ENCODE measurements at places on chromosomes 2 and 18. TPM values are rescaled to one million over a fixed set of nuclear protein-coding genes. Genes with fewer than 3 reads are reported as not detected.

Gene ZEB2
- polyA plus RNA-seq, result 133 TPM

- DNase-seq, result no peak
Observed at GRCh38 chr2:60857056-60857455, 24.3 kb upstream of the REL start.

GRCh38 chr18:56269958-56270357 is 368.4 kb downstream of the TXNL1 start:
- no peak for DNase-seq

Gene KDSR
- polyA plus RNA-seq, result 39.3 TPM

DNA sequence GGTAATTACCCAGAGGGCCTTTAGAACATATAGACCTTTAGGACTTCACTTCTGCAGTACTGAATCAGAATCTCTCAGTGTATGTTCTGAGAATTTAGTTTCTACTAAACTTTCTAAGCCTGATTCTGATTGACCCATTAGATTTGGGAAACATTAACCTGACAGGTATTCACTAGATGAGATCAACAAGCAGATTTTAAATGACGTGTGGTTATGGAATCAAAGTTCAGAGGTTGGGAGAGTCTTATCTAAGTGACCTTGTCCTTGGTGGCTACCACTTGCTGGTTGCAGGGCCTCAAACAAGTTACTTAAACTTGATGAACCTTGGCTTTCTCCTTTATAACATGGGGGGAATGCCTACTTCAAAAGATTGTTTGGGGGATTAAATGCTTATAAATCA is 198.7 kb downstream of the PDE11A start:
- no peak for DNase-seq

GRCh38 chr18:26617151-26617554 is 68.8 kb upstream of the KCTD1 start:
- no peak for DNase-seq

Gene PKP4
- 171 TPM for polyA plus RNA-seq

DNA sequence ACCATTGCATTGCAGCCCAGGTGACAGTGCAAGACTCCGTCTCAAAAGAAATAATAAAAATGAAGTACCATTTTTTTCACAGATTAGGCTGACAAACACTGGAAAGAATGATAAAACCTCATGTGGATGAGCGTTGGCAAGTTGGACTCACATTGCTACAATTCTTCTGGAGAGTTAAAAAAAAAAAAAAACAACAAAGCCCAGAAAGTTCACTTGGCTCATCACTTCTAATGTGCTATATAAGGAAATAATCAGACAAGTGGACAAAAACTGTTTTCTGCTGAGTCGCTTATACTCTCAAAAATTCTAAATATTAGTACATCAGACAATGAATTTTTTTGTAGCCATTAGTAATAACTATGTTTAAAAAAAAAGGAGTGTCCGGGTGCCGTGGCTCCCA is 38.4 kb downstream of the PKP4 start:
- DNase-seq, result no peak

Gene CD302
- 13.4 TPM for polyA plus RNA-seq

Gene BAZ2B
- polyA plus RNA-seq, result 90.0 TPM

Gene DCC
- polyA plus RNA-seq, result 7.4 TPM

- no peak for DNase-seq
Observed at GRCh38 chr2:149226790-149227189, 103.6 kb upstream of the LYPD6 start.

DNA sequence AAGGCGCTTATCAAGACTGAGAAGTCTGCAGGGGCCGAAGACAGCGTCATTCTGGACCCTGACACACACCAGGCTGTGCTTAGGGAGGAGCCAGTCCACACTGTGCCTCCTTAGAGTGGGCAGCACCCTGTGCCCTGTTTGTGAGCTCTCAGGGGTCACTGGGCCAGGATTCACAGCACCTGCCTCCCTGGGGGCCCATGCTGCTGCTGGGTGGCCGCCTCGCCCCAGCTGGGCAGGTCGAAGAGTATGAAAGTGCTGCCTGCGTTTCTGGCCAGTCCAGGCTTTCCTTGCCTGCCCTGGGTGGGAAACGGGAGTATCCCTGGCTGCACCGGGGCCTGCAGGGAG is 15.4 kb upstream of the GPR55 start:
- DNase-seq, result no peak

DNA sequence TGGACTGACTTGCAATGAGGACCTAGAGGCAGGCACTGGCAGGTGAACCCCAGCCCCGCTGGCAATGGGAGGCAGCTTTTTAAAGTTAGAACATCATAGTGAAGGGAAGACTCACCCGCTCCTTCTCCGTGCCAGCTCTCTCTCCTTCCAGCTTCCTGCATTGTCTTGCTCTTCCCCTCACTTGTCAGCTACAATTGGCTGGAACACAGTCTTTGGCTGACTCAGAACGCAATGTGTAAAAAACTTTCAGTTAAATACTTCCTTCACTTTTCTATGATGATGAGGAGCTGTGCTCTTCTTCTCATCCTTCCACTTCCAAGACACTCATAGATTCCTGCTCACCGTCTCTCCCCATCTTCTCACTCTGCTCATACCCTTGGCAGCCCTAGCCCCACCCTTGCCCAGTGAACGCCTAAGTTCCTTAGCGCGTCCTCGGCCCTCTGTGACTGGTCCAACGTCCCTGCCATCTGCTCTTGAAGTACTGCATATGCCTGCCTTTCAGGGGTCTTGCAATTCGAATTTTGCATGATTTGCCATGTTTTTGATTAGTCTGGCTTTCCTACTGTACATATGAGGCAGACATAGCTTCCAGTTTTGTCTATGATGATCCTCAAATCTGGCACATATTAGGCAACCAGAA is 118.0 kb upstream of the TMEM200C start:
- no peak for DNase-seq

DNA sequence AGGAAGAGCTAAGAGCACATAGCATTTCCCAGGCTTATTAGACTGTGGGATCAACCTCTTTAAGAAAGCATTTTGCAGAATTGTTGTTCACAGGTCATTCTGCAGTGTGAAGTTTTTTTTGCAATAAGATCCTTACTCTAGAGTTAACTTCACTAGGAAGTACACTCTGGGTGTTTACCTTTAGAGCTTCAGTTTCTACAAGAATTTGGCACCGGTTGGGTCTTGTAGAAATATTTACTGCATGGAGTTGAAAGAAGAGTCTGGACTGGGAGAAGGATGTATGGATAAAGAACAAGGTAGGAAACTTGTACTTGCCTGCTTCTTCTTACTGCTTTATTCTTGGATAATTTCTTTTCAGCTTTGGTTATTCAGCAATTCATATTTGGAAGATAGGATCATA is 944.9 kb upstream of the GYPC start:
- no peak for DNase-seq

GRCh38 chr18:58446391-58447060 is 182.4 kb downstream of the ALPK2 start:
- no peak for DNase-seq

GRCh38 chr2:46798998-46799698 is 116.5 kb downstream of the MCFD2 start:
- no peak for DNase-seq

DNA sequence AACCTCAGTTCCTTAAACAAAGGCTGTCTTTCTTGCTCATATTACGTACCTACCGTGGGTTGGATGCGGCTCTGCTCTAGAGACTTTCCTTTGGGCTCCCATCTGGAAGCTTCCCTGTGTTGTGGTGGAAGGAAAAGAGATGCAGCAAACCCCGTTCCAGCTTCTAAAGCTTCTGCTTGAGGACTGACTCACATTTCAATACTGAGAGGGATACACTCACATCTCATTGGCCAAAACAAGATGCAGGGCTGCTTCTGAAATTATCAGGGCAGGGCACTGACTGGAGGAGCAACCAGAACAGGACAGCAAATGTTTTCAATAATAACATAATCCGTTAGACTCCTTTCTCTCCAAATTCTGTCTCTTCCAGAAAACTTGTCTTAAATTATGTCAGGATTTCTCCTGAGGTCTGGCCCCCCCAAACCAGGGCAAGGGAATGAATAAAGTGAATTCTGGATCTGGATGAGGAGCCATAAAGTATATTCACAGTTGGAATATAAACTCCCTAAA is 4.5 kb upstream of the MYO5B start:
- no peak for DNase-seq

- DNase-seq, result no peak
Observed at GRCh38 chr18:5417342-5417741, 121.8 kb upstream of the ZBTB14 start.

DNA sequence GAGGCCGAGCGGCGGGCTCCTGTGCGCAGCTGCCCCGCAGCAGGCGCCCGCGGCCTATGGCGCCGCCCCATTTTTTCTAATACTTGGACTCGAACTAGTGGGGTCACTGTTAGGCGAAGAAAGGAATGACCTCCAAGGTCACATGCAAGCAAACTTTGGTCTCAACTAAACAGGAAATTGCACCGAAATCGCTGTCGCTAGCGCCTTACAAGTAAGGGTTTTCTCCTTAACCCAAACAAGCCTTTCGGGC is 339 bp downstream of the ACAA2 start:
- DNase-seq, result no peak

GRCh38 chr2:238694136-238694755 is 153.6 kb upstream of the TWIST2 start:
- DNase-seq, result no peak

DNA sequence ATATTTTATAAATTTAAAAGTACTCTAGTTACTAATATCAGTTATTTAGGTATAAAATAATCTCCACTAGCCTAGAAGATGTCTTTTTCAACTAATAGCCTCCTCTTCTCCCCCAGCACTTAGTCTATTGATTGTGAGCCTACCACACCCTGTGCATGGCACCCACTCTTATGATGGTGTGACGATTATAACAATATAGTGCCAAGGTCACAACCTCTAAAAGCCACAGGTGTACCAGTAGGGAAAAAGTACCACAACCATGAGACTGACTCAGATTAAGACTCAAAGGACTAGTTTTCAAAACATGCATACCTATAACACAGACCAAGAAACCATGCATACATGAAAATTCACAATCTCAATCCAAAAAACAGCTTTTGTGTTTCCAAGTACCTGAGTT is 27.6 kb downstream of the THADA start:
- DNase-seq, result no peak

DNA sequence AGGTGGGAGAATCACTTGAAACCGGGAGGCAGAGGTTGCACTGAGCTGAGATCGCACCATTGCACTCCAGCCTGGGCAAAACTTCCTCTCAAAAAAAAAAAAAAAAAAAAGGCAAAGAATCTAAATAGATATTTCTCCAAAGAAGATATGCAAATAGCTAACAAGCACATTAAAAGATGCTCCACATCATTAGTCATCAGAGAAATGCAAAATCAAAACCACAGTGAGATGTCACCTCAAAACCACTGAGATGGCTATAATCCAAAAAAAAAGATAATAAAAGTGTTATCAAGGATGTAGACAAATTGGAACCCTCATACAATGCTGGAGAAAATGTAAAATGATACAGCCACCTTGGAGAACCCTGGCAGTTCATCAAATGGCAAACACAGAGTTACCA is 8.4 kb downstream of the ST8SIA5 start:
- no peak for DNase-seq

GRCh38 chr2:182240862-182241371 is 185.9 kb downstream of the PDE1A start:
- DNase-seq, result no peak

GRCh38 chr18:75316223-75316622 is 105.6 kb downstream of the TSHZ1 start:
- no peak for DNase-seq

Gene PLGLB1
- 8.6 TPM for polyA plus RNA-seq

GRCh38 chr18:23580677-23581367 is 5.5 kb downstream of the NPC1 start:
- DNase-seq, result no peak

- DNase-seq, result no peak
Observed at GRCh38 chr2:191263050-191263449, 17.8 kb downstream of the MYO1B start.

DNA sequence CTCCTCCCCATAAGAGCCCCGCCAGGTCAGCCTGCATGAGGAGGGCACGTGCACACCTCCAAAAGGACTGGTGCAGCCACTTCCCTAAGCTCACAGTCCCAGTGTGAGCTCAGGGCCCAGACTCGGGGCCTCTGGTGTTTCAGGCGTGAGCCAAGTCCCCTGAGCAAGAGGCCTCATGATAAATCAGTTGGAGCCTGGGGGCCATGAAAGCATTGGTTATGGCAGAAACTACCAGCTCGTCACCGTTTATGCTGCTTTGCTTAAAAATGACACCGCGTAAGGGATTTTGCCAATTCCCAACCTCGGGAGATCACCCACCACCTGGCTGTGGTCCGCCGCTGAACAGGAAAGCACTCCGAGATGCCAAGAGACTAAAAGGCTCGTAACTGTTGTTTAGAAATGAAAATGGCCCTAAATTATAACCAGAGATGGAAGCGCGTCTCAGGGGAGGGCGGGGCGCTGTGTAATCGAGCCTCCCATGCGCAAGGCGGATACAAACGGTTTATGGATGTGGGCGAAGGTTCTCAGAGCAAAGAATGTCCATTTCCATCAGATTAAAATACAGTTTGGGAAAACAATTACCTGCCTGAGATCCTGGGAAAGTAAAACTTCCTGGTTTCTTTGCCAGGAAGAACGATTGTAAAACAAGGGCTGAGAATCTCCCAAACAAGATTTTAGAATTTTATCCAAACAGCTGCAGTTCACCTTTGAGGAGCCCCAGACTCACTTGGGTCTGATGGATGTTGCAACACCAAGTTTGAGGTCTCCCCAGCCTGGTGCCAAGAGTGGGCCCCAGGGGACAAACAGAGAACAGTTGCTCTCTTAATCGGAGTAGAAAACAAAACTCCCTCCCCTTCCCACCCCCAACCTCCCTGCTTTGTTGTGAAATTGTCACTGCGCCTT is 141.4 kb downstream of the BCL2 start:
- DNase-seq, result no peak

Gene IL1RL2
- 1.1 TPM for polyA plus RNA-seq

- DNase-seq, result no peak
Observed at GRCh38 chr2:134348239-134348638, 94.4 kb downstream of the MGAT5 start.

DNA sequence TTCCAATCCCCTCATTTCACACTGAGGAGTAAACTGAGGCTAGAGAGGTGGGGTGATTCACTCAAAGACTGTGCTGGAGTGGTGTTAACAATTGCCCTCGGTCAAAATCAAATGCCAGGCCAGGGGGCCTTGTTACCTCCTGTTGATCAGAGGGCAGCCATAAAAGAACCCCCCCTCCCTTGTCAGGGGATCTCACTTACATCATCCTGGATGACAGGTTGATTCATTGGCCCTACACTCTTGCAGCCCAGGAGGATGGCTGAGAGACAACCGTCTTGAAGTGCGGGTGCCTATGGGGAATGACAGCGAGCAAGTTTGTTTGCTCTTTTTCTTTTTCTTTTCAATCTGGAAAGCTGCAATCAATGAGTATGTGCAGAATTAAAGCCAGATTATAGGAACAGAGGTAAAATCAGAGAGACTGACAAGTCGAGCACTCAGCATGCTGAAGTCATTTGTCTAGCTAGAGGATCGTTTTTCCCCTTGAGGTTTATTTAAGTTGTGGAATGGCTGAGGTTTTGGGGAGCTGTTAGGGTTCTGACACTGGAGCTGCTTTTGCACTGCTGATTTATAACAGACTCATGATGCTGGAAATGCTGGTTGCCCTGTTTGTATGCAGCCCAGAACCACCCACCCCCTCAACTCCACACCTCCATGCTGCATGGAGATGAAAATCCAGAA is 26.4 kb upstream of the NRP2 start:
- no peak for DNase-seq

Data from renal cortex interstitium (tissue), 15 donors.